ENCODE measurements at places on chromosomes 4 and X.

- DNase-seq = no peak
Observed at GRCh38 chr4:98586291-98586961, 72.0 kb downstream of the TSPAN5 start.

GRCh38 chr4:185165605-185166063, 22.6 kb downstream of the SLC25A4 start:
- peak; percentile 58 for DNase-seq

DNA sequence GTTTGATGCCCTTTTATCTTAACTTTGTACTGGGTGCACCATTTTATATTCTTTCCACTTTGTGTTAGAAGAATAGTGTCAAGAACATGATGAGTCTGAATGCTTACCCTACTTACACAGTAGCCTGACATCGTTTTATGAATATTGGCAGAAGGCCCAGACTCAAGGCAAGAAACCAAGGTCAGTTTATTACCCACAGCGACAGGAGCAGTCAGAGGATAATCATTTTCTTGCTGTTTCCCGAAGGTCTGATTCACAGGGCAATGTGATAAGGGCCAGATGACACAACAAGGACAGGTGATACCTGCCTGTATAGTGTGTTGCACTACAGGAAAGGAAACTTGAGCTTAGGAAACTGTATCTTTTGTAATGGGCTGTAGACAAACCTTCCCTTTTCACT, 417.4 kb downstream of the SPOCK3 start:
- no peak for DNase-seq

GRCh38 chrX:39022106-39022505, 220.8 kb downstream of the MID1IP1 start:
- no peak for DNase-seq

DNA sequence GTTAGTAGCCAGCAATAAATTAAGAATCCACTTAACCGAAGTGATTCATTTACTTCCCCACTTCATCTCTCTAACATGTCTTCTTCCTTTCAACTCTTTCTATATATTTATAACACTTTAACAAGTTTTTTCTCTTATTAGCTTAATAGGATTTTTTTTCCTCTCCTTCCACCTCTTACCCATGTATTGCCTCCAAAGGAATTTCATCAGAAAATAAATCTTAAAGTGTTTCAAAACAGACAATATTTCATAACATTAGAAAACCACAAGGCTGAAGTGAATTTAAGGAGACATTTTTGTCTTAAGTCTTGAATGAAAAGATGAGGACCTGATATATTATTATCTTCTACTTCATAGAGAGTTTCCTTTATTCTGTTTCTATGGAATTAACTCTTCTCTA, 101.5 kb downstream of the PDGFC start:
- DNase-seq = no peak

DNA sequence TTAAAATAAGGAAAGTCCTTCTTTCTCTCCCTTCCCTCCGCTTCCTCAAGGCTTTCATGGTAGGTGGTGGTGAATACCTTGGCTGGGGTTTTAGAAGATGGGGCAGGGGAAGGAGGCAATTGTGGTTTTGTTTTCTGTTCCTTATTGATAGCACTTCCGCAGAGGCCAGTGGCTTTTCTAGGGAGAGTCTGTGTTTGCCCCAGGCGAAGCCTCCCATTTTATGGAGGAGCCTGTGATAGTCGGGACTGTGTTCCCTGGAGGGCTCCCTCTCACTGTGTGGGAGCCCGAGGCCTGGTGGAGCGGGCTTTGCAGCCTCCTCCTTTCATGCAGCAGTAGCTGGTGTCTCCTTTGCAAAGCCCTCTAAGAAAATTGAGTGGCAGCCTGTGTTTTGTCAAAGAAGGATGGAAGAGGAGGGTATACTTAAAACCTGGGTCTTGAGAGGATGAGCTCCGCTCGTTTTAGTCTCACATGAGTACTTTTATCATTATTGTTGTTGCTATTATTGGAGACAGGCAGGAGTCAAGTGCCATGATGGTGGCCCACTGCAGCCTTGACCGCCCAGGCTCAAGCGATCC, 29.8 kb upstream of the STOX2 start:
- DNase-seq = no peak

DNA sequence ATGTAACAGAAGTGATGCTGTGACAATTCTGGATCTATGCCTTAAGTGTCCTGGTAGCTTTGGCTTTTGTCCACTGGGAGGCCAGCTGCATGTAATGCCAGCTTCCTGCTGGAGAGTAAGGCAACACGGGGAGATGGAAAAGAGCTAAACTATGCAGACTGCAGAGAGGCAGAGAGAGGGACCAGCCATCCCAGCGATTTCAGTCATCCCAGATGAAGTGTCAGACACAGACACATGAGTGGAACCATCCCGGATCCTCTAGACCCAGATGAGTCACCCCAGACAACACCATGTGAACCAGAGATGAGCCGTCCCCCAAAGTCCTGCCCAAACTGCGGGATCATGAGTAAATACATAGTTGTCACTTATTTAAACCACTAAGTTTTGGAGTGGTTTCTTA, 14.6 kb downstream of the SRPX start:
- no peak for DNase-seq

GRCh38 chr4:155694100-155694785, 27.6 kb downstream of the GUCY1A1 start:
- no peak for DNase-seq

GRCh38 chr4:182277377-182277776, 34.2 kb downstream of the TENM3 start:
- no peak for DNase-seq

GRCh38 chrX:150736475-150736874, 43.3 kb downstream of the MTMR1 start:
- no peak for DNase-seq
